Left renal pelvis (tissue), 4 donors: ENCODE measurements at places on chromosomes 6 and 20.

- DNase-seq = no peak
Observed at GRCh38 chr20:24756292-24757025, 192.6 kb upstream of the CST7 start.

GRCh38 chr6:149327638-149328037 is 10.1 kb downstream of the TAB2 start:
- no peak for DNase-seq

DNA sequence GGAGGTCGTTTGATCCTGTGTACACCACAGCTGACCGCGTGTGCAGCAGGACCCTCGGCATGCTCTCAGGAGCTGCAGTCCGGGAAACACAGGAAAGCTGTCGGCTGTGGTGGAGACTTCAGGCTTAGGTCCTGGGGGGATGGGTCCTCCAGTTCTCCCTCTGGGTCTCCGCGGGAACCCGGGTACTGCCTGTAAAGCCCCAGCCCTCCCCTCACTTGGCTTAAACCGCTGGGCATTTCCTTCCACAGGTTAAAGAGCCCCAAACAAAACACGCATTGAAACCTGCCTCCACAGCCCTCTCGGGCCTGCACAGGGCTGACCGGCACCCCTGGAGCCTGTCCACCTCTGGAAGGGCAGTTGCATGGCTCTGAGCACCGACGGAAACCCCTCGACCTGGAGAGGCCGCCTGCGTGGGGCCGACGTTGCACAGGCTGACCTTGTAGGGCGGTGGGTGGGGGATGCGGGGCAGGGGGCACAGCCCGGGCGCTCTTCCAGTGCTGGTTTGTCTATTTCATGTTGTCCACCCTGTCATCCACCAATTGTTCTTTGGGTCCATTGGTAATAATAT is 59.1 kb downstream of the DACT2 start:
- no peak for DNase-seq

- DNase-seq = no peak
Observed at GRCh38 chr20:35285806-35286076, 1.2 kb upstream of the EIF6 start.

- no peak for DNase-seq
Observed at GRCh38 chr6:49743429-49743828, 759 bp downstream of the CRISP3 start.

GRCh38 chr6:124226396-124226795 is 422.7 kb downstream of the NKAIN2 start:
- peak; percentile 1 for DNase-seq

DNA sequence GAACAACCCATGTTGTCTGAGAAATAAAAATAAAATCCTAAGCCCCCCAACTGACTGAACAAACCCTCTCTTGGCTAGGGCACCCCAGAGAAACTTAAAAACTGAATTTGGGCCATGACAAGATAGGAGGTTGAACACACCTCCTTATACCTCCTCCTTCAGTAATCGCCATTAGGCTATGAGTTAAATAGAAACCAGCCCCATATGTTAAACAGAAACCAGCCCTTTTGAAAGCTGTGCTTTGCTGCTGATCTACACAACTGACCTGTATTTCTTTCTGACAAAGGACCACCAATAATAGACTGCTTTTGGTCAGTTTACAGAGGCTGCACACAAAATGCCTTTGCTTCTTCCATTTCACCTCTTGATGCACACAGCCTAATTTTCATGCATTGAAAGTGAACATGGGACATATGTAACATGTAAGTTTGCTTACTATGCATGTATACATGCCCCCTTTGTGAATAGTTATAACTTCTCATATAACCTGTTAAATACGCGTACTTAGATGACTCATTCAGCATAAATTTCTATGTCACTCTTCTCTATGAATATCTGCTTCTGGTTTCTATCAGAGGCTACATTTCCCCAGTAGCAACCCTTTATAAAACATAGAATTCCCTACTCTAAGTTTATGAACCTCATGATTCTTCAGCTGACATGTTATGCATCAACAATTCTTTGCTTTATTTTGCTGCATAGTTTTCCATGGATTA is 462.9 kb downstream of the COL12A1 start:
- no peak for DNase-seq

- no peak for DNase-seq
Observed at GRCh38 chr6:159074120-159074684, 29.4 kb upstream of the TAGAP start.

DNA sequence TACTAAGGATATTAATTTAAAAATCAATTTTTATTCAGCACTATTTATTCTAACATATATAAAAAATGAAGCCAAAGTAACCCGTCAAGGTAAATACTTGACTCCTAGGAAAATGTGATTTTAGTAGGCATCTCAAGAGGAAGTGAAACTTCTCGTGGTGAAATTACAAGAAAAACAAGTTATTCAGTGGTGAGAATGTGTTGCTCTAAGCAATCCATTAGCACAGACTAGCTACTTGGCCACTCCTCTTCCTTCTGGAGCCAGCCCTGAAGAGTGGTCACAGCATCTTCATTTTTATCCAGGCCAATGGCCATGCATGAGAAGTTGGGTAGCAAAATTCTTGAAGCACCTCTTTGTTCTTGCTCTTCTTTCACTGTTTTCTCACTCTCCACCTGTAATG is 40.4 kb upstream of the GFRAL start:
- no peak for DNase-seq

DNA sequence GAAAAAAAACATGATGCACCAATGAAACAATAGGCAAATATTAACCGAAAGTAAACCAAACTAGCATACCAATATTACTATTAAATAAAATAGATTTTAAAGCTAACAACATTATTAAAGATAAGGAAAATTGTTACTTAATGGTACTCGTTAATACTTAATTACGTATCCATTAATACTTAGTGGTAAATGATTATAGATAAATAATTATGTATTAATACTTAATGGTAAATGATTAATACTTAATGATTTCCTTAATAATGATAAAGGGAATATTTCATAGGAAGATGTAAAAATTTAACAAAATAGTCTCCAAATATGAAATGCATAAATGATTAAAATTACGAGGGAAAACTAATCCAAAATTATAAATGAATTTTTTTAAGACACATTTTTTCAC is 278.9 kb downstream of the PHACTR1 start:
- no peak for DNase-seq

- DNase-seq = no peak
Observed at GRCh38 chr20:1576641-1577040, 19.1 kb upstream of the SIRPD start.

- no peak for DNase-seq
Observed at GRCh38 chr6:148021165-148021564, 321.5 kb upstream of the SASH1 start.

DNA sequence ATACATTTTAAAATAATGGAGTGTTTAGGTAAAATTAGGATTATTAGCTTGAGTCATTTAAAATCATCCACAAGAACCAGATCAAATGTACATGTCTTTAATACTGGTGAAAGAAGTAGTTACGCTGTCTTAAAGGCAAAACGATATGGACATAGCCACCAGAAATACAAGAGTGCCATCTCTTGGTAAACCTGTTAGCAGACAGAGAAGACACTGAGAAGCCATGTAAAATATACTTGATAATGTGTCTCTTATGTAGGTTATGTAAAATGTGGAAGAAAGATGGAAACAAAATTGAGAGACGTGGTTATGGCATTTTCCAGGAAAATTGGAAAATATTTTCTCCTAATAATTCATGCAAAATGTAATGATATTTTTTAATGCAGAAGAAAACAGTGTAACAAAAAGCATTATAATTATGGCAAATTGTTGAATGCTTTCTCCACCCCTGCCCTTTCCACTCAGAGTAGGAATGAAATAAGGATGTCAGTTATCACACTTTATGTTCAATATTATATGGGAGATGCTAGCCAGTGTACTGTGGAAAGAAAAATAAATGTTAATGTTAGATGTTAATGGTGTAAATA is 12.2 kb upstream of the SLC17A2 start:
- no peak for DNase-seq

DNA sequence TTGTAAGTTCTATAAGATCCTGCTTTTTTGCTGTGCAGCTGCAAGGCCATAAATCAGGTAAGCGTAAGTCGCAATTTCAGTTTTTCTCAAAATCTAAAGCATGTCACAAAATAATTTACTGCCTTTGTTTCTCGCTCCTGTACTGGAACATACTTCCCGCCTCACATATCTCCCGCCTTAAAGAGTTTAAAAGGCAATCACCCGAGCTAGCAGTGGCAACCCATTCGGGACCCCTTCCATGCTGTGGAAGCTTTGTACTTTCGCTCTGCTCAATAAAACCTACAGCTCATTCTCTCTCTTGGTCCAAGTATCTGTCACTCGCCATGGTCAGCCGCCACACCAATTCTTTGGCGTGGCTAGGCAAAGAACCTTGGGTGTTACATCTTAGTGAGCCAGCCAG is 34.0 kb downstream of the CEP85L start:
- peak; percentile 52 for DNase-seq

DNA sequence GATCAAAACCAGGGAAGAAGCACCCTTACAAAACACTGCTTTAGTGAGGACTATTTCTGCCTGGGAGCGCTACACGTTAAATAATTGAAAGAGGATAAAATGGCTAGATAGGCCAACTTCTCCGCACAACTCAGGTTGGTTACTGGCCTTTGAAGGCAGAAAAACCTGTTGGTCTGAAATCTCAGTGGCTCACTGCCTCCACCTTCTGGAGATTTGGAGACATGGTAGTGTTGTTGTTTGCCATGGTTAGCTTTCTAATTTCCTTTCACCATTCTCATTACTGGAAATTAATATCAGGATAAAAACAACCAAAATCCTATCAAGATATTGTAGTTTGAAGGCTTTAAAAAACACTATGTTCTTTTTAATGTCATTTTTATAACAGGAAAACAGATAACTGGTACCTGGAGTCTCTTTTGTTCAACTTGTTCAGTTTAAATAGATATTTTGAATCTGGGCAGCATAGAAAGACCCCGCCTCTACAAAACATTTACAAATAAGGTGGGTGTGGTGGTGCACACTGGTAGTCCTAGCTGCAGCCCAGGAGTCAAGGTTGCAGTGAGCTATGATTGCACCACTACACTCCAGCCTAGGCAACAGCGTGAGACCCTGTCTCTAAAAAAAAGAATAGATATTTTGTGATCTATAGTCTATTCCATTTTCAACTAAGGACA is 27.5 kb upstream of the BCLAF1 start:
- no peak for DNase-seq

DNA sequence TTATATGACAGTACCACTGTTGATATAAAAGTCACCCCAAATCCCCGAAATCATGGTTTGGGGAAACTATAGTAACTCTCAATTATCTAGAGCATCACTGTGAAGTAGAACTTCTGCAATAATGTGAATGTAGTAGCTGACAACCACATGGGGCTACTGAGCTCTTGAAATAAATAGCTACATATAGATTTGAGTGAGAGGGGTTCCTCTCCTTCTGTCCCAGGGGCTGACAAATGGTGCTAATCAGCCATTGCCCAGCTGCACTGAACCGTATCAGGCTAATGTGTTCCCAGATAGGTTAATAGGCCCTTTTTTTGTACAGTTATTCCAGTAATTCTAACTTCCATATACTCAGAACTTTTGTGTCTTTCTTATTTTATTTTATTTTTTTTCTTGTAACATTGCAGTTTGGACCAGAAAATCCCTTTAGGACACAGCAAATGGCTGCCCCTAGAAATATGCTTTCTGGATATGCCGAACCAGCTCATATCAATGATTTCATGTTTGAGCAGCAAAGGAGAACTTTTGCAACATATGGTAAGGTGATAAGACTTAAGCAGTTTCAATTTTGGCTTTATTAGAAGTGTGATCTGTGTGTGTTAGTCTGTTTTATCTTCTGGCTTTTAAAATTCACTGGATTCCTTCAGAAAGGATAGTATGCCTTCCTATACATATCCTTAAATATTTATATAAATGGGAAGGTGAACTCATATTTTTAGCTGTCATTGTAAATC is 21.1 kb downstream of the CDC40 start:
- DNase-seq = no peak

DNA sequence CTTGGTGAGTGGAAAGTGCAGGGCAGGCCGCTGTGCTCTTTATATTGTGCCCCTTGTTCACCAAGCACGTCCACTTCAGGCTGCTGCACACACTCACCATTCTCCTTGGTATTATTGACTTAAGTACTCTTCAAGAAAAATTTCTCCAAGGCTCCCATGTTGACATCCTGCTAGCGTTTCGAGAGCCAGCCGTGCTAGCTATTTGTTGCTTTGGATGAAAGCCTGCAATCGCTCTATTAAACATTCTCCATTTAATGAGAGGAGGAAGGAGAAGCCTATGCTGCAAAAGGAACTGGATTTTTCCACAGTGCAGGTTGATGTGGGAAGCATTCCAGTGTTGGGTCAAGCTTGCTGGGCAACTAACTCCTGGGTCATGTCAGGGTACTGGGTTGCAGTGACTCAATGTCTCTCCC is 113.5 kb downstream of the CD83 start:
- DNase-seq = no peak

DNA sequence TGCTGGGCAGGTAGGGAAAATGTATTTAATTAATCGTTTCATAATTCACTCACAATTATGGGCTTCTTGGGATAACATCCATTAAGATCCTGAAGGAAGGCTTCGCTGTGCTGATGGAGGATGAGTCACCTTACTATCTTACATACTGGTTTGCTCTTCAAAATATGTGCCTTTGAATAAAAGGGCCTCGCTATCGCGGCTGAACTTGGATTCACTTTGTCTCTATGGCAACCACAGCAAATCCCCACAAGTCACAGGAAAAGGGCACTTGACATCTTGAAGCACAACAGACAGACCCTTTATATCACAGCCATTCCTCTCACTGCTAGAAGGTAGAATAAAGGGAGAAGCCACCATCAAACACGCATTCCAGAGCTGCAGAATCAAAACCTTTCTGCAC is 141.3 kb upstream of the MYLIP start:
- DNase-seq = no peak

DNA sequence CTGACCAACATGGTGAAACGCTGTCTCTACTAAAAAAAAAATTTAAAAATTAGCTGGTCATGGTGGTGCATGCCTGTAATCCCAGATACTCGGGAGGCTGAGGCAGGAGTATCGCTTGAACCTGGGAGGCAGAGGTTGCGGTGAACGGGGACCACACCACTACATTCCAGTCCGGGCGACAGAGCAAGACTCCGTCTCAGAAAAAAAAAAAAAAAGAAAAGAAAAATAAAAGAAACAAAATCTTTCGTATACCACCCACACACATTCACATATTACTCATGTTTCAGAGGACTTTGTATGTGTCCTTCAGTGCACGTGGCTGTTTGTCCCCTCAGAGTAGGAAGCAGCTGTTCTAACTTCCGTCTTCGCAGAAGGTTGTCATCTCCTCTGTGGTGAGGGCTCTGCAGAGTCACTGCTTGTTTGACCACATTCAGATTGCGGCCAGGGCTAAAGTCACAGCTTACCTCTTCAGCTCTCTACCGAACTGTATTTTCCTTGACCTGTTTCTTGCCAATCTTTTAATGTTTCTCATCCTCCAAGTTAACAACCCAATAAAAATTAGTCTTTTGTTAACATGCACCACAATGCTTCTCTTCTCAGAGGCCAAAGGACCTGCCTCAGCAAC is 36.6 kb upstream of the HIVEP1 start:
- no peak for DNase-seq

- DNase-seq = no peak
Observed at GRCh38 chr6:12431023-12431422, 140.9 kb downstream of the EDN1 start.

- DNase-seq = no peak
Observed at GRCh38 chr6:148883270-148883669, 136.4 kb downstream of the UST start.

- DNase-seq = no peak
Observed at GRCh38 chr6:14660806-14661579, 543.4 kb downstream of the CD83 start.
